ENCODE measurements at places on chromosomes 7 and 10. TPM values are rescaled to one million over a fixed set of nuclear protein-coding genes. Genes with fewer than 3 reads are reported as not detected.

DNA sequence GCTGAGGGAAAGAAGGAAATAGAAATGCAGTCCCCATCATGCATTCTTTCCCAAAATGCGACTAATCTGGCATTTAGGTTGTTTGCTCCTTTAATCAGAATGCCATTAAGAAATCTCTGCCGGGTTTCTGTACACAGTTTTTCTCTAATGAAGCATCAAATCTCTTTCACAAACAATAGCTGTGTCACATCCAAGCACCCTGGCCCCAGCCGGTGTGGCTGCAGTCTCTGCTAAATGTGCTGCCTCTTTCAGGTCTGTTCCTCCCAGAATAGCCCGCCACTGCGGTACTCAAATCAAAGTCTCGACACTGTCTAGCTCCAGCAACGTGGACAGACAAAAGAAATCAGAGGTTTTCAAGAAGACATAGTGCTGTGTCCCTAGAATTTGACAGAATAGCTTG, 343.8 kb downstream of the KCNMA1 start:
- no peak for DNase-seq

ADGRA1 gene
- total RNA-seq: 0.41 TPM

CCL26 gene
- total RNA-seq: not detected

SLC18A2 gene
- total RNA-seq: 0.05 TPM

- DNase-seq: no peak
These were observed 152.5 kb downstream of the AKR1D1 start for GRCh38 chr7:138228769-138229168.

TEX47 gene
- not detected for total RNA-seq

GRCh38 chr7:111038185-111038584, 52.7 kb upstream of the LRRN3 start:
- no peak for DNase-seq

GRCh38 chr7:2384354-2385243, 18.8 kb upstream of the CHST12 start:
- DNase-seq: no peak
